Fibroblast of lung (primary cell): ENCODE measurements at places on chromosomes 3 and 15. TPM values are rescaled to one million over a fixed set of nuclear protein-coding genes. Genes with fewer than 3 reads are reported as not detected.
A peak's percentile ranks its signal among the peaks of the same experiment; 100 is the strongest.

DNA sequence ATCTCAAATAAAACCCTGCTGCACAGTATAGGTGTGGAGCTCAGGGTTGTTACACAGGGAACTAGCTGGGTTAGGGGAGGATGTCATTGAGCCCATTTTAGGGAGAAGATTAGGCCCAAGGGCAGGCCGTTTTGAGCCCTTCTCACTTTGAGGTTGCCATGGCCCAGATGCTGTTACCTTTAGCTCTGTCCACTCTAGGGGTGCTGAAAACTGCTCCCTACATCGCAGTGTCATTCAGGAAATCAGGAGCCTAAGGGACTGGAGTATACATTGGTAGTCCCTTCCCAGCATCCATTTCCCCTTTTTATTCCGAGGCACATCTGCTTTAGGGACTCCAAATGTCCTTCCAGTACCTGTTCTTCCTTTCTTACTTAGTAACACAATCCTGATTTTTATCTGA, 79.0 kb upstream of the SELENOK start:
- no peaks in the 10 kb centered on the region for H3K4me1 ChIP-seq
- H3K27me3 ChIP-seq = no peaks in the 10 kb centered on the region
- H3K4me3 ChIP-seq = no peak overlapping the region
- H3K27ac ChIP-seq = no peak overlapping the region

Gene FGF12
- total RNA-seq = 0.17 TPM in 1 of 2 replicates, not detected in the other

DNA sequence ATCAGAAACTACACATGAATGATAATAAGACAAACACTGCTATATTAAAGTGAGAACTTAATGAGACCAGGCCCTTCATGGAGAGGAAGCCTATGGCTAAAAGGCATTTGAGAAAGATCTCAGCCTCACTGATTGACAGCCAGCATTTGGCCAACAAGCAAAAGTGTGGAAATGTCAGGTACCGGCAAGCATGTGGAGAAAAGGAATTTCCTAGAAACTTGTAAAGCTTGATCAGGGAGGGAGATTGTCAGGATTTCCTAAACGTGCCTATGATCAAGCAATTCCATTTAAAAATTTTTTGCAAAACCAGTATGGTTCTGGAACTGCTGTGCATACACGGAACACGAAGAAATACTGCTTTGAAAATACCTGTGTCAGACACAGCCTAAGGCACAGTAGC, 220.3 kb upstream of the ATP10A start:
- peak overlapping the region; percentile 87 for H3K4me3 ChIP-seq
- DNase-seq = no peak
- H3K4me1 ChIP-seq = peaks cover 2% of the 10 kb centered on the region
- H3K27ac ChIP-seq = no peak overlapping the region
- H3K27me3 ChIP-seq = no peaks in the 10 kb centered on the region
- H3K36me3 ChIP-seq = no peaks in the 10 kb centered on the region

GRCh38 chr3:86228101-86228500, 762.8 kb downstream of the VGLL3 start:
- DNase-seq = no peak
- H3K27ac ChIP-seq = no peak overlapping the region
- no peaks in the 10 kb centered on the region for H3K36me3 ChIP-seq
- no peaks in the 10 kb centered on the region for H3K4me1 ChIP-seq
- H3K4me3 ChIP-seq = no peak overlapping the region

- no peak for DNase-seq
- no peak overlapping the region for H3K4me3 ChIP-seq
- no peaks in the 10 kb centered on the region for H3K4me1 ChIP-seq
- no peaks in the 10 kb centered on the region for H3K27me3 ChIP-seq
- H3K36me3 ChIP-seq = no peaks in the 10 kb centered on the region
Measured at GRCh38 chr15:56272454-56272853, 28.8 kb upstream of the RFX7 start.

Gene C3orf70
- total RNA-seq = 0.26 and 0.33 TPM in 2 replicates

DNA sequence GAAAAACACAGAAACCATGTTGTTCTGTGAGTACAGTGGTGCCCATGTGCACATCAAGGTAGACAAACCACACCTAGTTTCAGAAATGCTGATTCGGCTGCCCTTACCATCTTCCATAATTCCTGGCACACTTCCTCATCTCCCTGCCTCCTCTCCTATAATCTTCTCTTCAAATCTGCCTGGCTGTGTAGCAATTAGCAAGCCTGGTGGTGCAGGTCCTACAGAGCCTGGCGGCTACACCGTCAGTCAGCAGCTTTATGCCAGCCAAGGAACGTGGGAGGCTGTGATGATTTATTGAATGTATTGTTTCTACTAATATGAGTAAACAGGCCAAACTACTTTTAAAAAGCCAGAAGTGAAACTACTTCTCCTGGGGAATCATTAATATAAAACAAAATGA, 106.8 kb downstream of the SEMA6D start:
- H3K27ac ChIP-seq = no peak overlapping the region
- peaks cover 8% of the 10 kb centered on the region for H3K4me1 ChIP-seq
- no peak overlapping the region for H3K4me3 ChIP-seq
- H3K27me3 ChIP-seq = no peaks in the 10 kb centered on the region
- no peaks in the 10 kb centered on the region for H3K36me3 ChIP-seq
- no peak for DNase-seq

- no peak overlapping the region for H3K4me3 ChIP-seq
- H3K27me3 ChIP-seq = peaks cover 76% of the 10 kb centered on the region
- H3K27ac ChIP-seq = no peak overlapping the region
- H3K36me3 ChIP-seq = no peaks in the 10 kb centered on the region
- DNase-seq = no peak
Measured at GRCh38 chr15:45114751-45115085, 592 bp downstream of the DUOXA2 start.

GRCh38 chr3:116426036-116426435, 19.3 kb downstream of the LSAMP start:
- H3K36me3 ChIP-seq = no peaks in the 10 kb centered on the region
- H3K27ac ChIP-seq = no peak overlapping the region
- no peaks in the 10 kb centered on the region for H3K4me1 ChIP-seq
- H3K4me3 ChIP-seq = no peak overlapping the region

DNA sequence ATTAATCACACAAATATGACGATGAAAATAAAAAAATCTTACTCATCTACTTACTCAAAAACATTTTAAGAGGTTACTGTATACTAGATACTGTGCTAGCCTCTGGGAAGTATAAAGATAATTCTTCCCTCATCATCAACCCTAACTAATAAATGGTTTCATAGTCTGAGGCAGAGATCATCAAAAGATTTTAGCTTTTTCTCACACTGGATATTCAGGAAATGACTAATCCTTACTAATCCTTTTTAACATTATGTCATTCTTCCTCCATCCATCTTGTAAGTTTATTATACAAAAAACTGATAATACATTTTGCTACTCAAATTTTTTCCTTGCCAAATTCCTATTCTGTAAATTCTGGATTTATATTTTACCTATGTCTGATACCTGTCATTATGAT, 29.7 kb downstream of the ACAD11 start:
- peaks cover 4% of the 10 kb centered on the region for H3K4me1 ChIP-seq
- peak overlapping the region; percentile 44 for H3K27ac ChIP-seq
- H3K36me3 ChIP-seq = peaks cover 3% of the 10 kb centered on the region
- H3K4me3 ChIP-seq = no peak overlapping the region
- peak; percentile 51 for DNase-seq

- peak; percentile 65 for DNase-seq
- H3K27me3 ChIP-seq = no peaks in the 10 kb centered on the region
- peaks cover 4% of the 10 kb centered on the region for H3K4me1 ChIP-seq
- H3K4me3 ChIP-seq = no peak overlapping the region
Measured at GRCh38 chr15:52558196-52558595, 10.6 kb downstream of the ARPP19 start.

GRCh38 chr3:128603811-128604775, 46.5 kb downstream of the RPN1 start:
- H3K4me3 ChIP-seq = no peak overlapping the region
- DNase-seq = no peak
- no peak overlapping the region for H3K27ac ChIP-seq
- H3K27me3 ChIP-seq = no peaks in the 10 kb centered on the region

GRCh38 chr15:63553388-63553791, 43.8 kb upstream of the FBXL22 start:
- H3K36me3 ChIP-seq = peaks cover 6% of the 10 kb centered on the region
- H3K27me3 ChIP-seq = no peaks in the 10 kb centered on the region
- peak; percentile 100 for DNase-seq
- peak overlapping the region; percentile 80 for H3K27ac ChIP-seq

DNA sequence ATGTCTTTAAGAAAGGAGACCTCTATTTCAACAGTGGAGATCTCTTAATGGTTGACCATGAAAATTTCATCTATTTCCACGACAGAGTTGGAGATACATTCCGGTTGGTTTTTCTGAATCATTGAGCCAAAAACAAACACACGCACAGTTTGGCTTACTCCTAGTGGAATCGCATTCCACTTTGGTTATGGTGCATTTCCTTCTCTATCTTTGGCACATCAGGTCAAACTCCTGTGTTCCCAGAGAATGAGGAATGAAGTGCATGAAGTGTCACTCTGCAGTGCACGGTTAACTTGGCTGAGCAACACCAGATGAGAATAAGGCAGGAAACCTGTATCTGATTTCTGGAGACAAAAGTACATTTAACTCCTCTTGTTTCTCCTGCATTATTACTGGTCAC, 38.5 kb downstream of the HDC start:
- H3K27me3 ChIP-seq = peaks cover 2% of the 10 kb centered on the region
- peak; percentile 88 for DNase-seq
- no peak overlapping the region for H3K4me3 ChIP-seq
- H3K4me1 ChIP-seq = no peaks in the 10 kb centered on the region
- no peak overlapping the region for H3K27ac ChIP-seq
